Gastroesophageal sphincter (tissue), 4 donors: ENCODE measurements at places on chromosomes 2 and 18.

- ATAC-seq: no peak
These were observed 297.6 kb downstream of the CDCA7 start for GRCh38 chr2:173652311-173652710.

GRCh38 chr2:60644951-60645350 is 91.5 kb upstream of the BCL11A start:
- ATAC-seq: no peak

DNA sequence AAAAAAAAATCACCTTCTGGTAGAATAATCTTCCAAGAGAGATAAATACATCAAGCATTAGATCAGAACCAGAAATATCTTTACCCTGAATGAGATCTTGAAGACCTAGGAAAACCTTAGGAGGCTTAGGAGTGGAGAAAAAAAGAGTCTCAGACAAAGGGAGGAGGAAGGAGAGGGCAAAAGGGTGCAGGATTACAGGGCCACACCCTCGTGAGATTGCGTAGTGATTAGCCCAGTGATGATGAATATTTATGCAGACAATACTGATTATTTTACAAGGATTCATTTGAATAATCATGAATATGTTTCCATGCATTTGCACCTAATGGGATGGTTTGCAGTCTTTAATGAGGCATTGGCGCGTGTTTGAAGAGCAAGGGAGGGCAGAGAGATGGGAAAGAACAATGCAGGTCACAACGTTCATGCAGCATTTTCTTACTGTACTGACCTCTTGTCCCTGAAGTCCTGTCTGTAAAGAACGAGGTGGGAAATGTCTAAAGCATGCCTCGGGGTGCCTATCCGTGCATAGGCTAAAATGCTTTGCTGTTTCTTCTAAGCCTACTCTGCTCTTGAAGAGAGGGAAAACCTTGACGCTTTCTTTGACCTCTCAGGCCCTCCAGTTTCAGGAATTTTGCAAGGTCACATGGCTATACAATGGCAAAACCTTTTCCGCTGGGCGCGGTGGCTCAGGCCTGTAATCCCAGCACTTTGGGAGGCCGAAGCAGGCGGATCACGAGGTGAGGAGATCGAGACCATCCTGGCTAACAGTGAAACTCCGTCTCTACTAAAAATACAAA is 18.6 kb upstream of the ZNF532 start:
- no peak for ATAC-seq

- no peak for ATAC-seq
These were observed 464.5 kb upstream of the MYT1L start for GRCh38 chr2:2795438-2796091.

- no peak for ATAC-seq
These were observed 39.5 kb downstream of the ATP9B start for GRCh38 chr18:79108549-79109215.

DNA sequence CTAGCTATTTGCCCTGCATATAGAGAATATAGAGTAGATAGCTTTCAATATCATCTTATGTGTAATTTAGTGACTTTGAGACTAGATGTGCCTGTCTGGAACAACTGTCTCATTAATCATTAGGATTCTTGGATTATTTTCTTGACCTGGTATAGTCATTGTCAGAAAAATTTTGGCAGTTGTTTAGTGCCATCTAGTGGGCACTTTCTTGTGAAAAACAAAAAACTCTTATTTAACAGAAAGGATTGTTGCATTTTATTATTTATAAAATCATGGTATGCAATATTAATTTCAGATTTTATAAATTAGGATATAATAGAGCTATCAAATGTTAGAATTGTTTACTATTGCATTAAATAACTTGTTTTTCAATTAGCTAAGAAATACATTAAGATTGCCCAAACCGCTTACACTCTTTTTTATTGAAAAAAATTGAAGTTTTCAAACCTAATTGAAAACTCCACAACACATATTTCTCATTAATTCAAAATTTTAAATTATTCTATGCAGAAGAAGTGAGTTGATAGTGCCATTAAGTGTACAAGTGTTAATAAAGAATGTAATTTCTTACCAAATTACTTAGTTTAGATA is 80.3 kb downstream of the DYNAP start:
- no peak for ATAC-seq

GRCh38 chr18:8821531-8821930 is 116.2 kb downstream of the MTCL1 start:
- no peak for ATAC-seq

- peak; percentile 97 for ATAC-seq
These were observed at the start of gene DDX1 for GRCh38 chr2:15591692-15592463. TSS of gene DDX1 (plus strand) at chr2:15591868. CDS start at chr2:15591934, 66 bp downstream.

GRCh38 chr2:224278531-224278930 is 123.4 kb downstream of the FAM124B start:
- ATAC-seq: no peak

DNA sequence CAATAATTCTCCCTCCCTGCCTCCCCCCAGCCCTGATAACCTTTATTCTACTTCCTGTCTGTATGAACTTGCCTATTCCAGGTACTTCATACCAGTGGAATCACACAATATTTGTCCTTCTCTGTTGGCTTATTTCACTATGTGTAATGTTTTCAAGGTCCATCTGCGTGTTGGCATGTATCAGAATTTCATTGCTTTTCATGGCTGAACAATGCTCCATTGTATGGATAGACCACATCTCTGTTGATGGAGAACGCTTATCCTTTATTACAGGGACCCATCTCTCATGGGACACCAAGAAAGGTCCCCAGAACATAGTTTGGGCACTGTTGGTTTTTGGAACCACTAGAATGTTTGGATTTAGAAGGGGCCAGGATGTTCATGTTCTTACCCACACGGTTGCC is 40.2 kb downstream of the ATOH8 start:
- no peak for ATAC-seq

GRCh38 chr2:12436483-12436882 is 280.3 kb upstream of the TRIB2 start:
- no peak for ATAC-seq

- peak; percentile 79 for ATAC-seq
These were observed 321.5 kb upstream of the NT5C1B start for GRCh38 chr2:18910843-18911242.

GRCh38 chr2:156309167-156309566 is 23.4 kb downstream of the NR4A2 start:
- ATAC-seq: no peak

DNA sequence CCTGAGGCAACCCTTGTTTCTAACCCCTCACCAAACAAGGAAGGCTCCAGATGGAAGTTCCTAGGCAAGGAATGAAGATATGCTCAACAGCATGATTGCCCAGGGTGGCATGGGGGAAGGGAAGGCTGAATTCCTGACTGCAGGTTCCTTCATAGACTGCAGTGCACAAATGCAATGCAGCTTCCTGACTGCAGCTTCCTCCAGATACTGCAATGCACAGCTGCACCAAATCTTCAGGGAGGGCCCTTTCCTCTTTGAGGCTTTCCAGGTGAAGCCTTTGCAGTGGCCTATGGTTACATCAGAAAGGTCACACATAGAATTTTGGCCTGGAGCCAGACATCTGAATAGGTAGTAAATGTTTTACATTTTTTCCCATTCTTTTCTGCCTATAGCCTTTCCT is 58.8 kb upstream of the DYNAP start:
- no peak for ATAC-seq

DNA sequence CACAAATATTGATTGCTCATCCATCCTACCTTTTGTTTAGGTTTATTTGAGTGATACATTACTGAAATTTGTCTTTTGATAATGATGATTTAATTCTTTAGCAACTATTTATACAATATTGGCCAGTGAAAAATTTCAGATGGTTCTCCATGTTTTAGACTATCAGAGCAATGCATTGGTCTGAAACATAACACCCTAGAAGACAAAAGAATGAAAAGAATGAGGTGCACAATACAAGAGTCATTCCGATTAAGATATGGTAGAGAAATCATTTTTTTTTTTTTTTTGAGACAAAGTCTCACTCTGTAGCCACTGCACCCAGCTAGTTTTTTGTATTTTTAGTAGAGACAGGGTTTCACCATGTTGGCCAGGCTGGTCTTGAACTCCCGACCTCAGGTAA is 197.4 kb upstream of the FAM98A start:
- no peak for ATAC-seq

DNA sequence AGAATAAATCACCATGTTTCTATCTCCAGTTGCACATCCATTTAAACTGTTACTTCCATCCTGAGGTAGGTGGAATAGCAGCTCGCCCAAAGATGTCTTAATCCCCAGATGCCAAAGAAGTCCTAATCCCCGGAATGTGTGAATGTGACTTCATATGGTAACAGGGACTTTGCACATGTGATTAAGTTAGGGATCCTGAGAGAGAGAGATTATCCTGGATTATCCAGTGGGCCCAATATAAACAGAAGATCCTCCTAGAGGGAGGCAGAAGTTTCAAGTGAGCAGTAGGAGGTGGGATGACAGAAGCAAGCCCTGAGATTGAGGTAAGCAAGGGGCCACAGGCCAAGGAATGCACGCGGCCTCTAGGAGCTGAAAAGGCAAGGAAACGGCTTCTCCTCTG is 19.8 kb downstream of the CREG2 start:
- no peak for ATAC-seq

GRCh38 chr18:67455890-67456501 is 60.5 kb downstream of the DSEL start:
- ATAC-seq: no peak

GRCh38 chr2:84459018-84459943 is at the start of gene SUCLG1:
TSS of gene SUCLG1 (minus strand) at chr2:84459280. CDS start at chr2:84459269, 11 bp downstream.
- ATAC-seq: peak; percentile 96

DNA sequence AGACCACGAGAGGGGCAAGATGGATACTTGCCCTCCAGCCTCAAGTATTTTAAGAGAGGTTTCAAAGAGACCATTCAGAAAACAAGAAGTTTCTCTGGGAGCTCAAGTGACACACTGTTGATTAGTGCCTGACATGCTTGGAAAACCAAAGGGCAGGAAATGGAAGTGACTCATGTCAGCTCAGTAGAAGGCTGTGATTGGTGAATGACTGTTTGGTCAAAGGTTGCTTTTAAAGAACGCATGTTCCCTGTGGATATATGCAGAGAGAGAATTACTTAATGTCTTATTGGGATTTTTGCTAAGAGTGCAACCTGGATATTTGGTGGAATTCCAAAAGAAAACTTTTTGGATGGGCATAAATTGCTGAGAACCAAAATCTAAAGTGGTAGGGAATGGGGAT is 549.9 kb downstream of the XIRP2 start:
- ATAC-seq: no peak

- ATAC-seq: no peak
These were observed 84.2 kb upstream of the FAM136A start for GRCh38 chr2:70385966-70386595.

DNA sequence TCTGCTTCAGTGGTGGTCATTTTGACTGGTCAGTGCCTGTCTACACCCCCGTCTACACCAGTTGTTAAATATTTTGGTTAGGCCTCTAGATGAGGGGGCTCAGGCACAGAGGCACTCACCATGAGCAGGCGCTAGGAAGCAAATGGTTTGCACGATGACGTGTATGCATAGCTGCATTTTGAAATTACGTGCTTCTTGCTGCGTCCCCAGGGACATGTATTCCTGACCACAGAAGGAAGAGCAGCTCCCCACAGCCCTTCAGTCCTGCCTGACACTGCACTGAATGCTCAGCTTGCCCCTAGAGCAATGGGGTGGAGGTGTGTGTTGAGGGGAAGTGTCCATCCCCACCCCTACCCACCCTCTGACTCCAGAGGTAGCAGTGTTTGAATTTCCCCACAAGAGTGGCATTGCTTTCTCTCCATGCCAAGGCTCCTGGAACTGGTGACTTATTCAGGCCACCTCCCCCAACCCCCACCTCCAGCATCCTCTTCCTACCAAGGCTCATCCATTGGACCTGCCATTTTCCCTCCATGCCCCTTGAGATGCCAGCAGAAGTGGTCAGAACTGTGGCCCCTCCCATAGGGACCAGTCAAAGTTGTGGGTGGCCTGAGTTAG is 11.4 kb upstream of the ZAP70 start:
- ATAC-seq: no peak

GRCh38 chr2:74063486-74063885 is 78.8 kb downstream of the TET3 start:
- ATAC-seq: no peak

- ATAC-seq: peak; percentile 79
These were observed 79.4 kb upstream of the MAP4K3 start for GRCh38 chr2:39516347-39517101.

- no peak for ATAC-seq
These were observed 72.7 kb downstream of the NXPH2 start for GRCh38 chr2:138707392-138708074.

- no peak for ATAC-seq
These were observed 26.6 kb downstream of the PTRHD1 start for GRCh38 chr2:24766609-24767008.

- ATAC-seq: no peak
These were observed 6.7 kb upstream of the PNO1 start for GRCh38 chr2:68151037-68151436.

DNA sequence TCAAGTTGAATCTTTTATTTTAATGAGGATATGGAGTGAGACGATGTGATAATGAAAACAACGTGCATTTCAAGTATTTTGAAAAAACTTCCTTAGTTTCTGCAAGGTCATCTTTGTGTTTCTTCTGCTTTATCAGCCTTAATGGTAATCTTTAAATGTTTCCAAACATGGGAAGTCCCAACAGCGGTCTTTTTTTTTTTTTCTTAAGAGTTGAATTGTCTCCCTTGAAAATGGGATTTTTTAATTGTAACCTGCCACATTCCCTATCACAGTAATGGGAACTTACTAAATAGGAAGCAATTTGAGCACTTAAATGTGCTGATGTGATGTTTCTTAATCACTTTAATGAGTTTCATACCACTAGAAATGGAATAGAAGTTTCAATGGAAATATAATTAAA is 45.8 kb downstream of the ATIC start:
- no peak for ATAC-seq
